ENCODE measurements at places on chromosomes 16 and 17. TPM values are rescaled to one million over a fixed set of nuclear protein-coding genes. Genes with fewer than 3 reads are reported as not detected.
A peak's percentile ranks its signal among the peaks of the same experiment; 100 is the strongest.

DNA sequence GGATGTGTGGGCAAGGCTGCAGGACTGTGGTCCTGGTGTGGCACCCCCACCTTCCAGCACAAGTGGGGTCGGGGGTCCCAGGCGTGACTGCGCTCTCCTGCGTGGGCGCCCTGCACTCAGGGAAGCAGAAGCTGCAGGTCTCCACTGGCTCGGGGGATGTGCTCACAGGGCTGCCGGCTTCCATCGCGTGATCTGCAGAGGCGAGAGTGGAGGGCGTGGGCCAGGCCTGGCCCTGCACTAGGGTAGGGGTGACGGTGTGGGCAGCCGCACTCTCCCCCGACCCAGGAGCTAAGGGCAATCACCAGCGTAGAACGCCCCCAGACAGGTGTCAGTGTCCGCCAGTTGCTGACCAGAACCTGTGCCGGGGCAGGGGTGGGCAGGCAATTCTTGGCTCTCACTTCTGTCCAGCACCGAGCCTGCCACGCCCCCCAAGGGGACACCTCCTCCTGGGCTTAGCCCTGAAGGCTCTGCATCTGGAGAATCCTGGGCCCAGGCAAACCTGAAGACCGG, 32.3 kb downstream of the TNFRSF13B start:
- peak; percentile 4 for DNase-seq

DNA sequence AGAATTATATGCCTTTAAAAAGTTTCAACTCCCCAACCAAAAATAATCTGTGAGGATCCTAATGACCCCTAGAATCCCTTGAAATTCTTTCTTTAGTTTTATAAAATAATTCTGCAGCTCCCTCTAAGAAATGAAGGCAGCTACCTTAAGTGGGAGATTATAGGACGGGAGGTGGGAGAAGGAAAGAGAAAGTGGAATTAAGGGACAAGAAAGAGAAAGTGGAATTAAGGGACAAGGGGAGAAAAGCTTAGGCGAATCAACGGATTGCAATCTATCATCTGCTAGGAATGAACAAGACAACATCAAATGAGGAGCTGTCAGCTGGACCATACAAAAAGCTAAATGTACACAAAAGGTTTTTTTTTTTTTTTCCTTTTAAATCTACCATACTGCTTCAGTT, 262.0 kb downstream of the ZFHX3 start:
- DNase-seq: no peak

DNA sequence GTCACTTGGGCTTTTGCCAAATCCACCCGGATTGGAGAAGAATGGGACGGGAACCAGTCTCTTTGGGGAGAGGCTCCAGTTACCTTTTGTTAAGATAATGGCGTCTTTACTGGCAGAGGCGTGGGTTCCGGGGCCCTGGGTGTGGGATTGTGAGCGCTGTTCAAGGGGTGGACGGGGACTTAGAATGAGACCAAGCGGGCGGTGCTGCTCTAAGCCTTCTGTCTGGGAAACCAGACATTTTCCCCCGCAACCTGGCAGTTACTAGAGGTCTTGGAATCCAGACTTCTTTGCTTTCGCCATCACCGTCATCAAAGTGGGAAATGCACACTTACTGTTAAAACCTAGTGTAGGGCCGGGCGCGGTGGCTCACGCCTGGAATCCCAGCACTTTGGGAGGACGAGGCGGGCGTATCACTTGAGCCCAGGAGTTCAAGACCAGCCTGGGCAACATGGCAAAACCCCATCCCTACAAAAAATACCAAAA, 706 bp downstream of the TEN1 start:
- no peak for DNase-seq

DNA sequence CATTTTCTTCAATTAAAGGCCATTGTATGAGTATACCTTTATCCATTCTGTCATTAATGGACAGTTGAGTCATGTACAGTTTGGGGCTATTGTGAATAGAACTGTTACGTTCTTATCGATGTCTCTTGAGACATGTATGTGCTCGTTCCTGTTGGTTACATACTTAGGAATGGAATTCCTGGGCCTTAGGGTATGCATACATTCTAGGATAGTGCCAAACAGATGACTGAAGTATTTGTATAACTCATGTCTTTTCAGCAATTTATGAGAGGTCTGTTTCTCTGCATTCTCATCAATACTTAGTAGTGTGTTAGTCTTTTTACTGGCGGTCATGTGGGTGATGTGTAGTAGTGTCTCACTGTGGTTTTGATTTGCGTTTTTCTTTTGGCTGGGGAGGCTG, 81.2 kb downstream of the USP22 start:
- DNase-seq: no peak

GRCh38 chr17:7987112-7987893, 15.1 kb upstream of the GUCY2D start:
- no peak for DNase-seq

DNA sequence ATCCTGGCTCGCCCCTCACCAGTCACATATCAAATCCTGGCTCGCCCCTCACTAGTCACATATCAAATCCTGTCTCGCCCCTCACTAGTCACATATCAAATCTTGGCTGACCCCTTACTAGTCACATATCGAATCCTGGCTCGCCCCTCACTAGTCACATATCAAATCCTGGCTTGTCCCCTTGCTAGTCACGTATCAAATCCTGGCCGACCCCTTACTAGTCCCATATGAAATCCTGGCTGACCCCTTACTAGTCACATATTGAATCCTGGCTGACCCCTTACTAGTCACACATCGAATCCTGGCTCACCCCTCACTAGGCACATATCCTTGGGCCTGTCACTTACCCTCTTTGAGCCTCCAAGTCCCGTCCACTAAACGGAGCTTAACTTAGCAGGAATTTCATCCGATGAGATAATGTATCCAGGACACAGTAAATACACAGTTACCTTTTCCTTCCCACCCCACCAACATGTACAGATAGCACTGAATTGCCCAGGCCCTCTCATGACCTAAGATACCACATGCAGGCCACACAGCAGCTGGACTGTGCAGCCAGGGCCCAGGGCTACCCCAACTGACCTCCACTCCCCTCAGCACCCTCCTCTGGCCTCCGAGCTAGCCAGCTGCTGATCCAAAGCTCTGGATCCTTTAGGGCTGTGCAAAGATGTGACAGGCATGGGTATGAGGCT, 157.8 kb upstream of the RPH3AL start:
- no peak for DNase-seq

PLA2G10 gene
- total RNA-seq: not detected
